Glutamatergic neuron (in vitro differentiated cells): ENCODE measurements at places on chromosomes 5 and 9. TPM values are rescaled to one million over a fixed set of nuclear protein-coding genes. Genes with fewer than 3 reads are reported as not detected.
A peak's percentile ranks its signal among the peaks of the same experiment; 100 is the strongest.

Gene RASGEF1C
- total RNA-seq: 21.1 TPM

DNA sequence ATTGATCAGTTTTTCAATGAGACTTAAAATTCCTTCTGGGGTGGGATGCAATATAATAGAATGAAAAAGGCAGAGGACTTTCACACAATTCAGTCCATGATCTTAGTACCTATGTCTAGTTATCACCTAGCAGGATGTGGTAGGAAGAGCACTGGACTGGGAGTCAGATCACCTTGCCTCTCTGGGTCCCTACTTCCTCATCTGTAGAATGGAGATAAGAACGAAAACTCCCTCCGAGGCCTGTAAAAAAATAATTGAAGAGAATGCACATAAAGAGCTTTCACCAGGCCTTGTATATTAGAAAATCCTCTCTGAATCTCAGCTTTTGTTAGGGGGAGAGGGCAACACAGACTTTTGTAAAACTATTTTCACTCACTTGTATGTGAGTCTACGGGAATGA is 681 bp upstream of the TMEFF1 start:
- peaks cover 11% of the 10 kb centered on the region for H3K27me3 ChIP-seq
- peaks cover 9% of the 10 kb centered on the region for H3K36me3 ChIP-seq
- H3K4me3 ChIP-seq: peak overlapping the region; percentile 82
- no peak for DNase-seq

DNA sequence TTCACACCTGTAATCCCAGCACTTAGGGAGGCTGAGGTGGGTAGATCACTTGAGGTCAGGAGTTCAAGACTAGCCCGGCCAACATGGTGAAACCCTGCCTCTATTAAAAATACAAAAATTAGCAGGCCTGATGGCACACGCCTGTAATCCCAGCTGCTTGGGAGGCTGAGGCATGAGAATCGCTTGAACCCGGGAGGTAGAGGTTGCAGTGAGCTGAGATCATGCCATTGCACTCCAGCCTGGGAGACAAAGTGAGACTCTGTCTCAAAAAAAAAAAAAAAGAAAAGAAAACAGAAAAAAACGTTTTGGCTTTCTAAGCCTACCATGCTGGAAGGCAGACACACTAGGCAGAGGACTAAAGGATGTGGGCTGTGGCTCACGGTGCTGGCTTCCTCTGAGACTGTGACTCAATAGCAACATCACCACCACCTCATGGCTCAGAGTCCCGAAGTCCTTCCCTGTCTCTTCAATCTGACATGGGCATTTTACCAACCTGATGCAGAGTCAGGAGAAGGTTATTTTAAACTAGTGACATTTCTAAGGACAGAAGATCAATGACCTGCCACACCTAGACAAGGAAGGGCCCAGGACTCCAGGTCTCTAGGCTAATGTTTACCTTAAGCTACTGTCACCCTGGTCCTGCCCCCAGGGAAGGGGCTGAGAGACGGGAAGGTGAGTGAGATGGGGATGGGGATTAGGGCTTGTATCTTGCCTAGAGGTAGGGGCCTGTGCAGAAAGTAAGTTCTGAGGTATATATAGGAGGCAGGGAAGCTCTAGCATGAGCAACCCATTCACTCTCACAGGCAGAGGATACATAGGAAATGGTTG is 3.7 kb downstream of the ECSCR start:
- H3K27ac ChIP-seq: no peak overlapping the region
- no peak for DNase-seq
- H3K27me3 ChIP-seq: peaks cover 1% of the 10 kb centered on the region
- H3K4me1 ChIP-seq: no peaks in the 10 kb centered on the region

DNA sequence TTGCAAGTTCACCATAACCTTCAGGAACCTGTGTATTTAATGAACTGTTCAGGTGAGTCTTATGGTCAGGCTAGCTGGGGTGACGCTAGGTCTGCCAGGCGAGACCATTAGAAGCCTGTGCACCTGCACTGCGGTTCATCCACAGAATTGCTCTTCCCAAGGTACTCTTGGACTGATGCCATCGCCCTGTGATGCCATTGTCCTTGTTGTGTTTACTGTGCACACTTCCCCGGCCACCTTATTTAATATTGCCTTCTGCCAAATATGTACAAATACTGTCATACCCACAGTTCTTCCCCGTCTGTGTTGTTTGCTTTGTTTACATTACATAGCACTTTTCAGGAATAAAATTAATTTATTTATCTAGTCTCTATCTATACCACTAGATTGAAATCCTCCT is 66.3 kb downstream of the RCL1 start:
- H3K4me3 ChIP-seq: no peak overlapping the region
- no peaks in the 10 kb centered on the region for H3K4me1 ChIP-seq
- peaks cover 8% of the 10 kb centered on the region for H3K36me3 ChIP-seq
- no peak for DNase-seq
- no peaks in the 10 kb centered on the region for H3K27me3 ChIP-seq
- no peak overlapping the region for H3K27ac ChIP-seq

GRCh38 chr9:87063871-87064270 is 116.6 kb upstream of the GAS1 start:
- peaks cover 5% of the 10 kb centered on the region for H3K36me3 ChIP-seq
- no peak overlapping the region for H3K27ac ChIP-seq
- no peaks in the 10 kb centered on the region for H3K4me1 ChIP-seq
- no peak overlapping the region for H3K4me3 ChIP-seq
- H3K27me3 ChIP-seq: peaks cover 2% of the 10 kb centered on the region
